ENCODE measurements at places on chromosomes 3 and 15. TPM values are rescaled to one million over a fixed set of nuclear protein-coding genes. Genes with fewer than 3 reads are reported as not detected.

The RETNLB gene
- total RNA-seq = not detected

The STAC gene
- total RNA-seq = 51.4 TPM

The RASL12 gene
- total RNA-seq = 21.5 TPM

The RAD51 gene
- total RNA-seq = 1.1 TPM

The SCAANT1 gene
- not detected for total RNA-seq

The PLS1 gene
- total RNA-seq = 23.9 TPM

The HRH1 gene
- total RNA-seq = 6.4 TPM

The GRAMD2A gene
- total RNA-seq = 29.3 TPM

The PPM1L gene
- 14.9 TPM for total RNA-seq

The AADACL2 gene
- total RNA-seq = 0.21 TPM

The C3orf52 gene
- 16.4 TPM for total RNA-seq

The CLRN1 gene
- total RNA-seq = not detected

The RNU6-1 gene
- total RNA-seq = not detected

The CD86 gene
- 29.5 TPM for total RNA-seq

DNA sequence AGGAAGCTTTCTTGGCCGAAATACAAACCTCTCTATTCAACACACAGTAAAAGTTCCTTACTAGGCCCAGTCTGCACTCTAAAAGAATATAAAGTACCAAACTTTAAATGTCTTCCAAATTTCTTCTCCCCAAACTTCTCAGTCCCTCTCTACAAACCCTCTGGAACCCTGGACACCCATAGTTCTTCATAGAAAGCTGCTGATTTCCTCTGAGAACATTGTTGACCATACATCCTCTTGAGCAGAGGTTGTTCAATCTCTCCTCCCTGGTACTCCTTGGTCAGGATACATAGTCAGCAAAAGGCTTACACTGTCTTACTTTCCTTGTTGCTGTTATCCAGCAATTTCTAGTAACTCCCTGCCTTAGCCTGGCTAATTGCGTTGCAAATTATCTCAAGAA, 3.1 kb upstream of the ACAP2 start:
- H3K4me3 ChIP-seq = no peak overlapping the region
- H3K27ac ChIP-seq = no peak overlapping the region
- H3K4me1 ChIP-seq = peaks cover 21% of the 10 kb centered on the region
- no peaks in the 10 kb centered on the region for H3K36me3 ChIP-seq

GRCh38 chr15:84666373-84666772, 8.4 kb upstream of the NMB start:
- H3K27me3 ChIP-seq = no peaks in the 10 kb centered on the region
- no peaks in the 10 kb centered on the region for H3K4me1 ChIP-seq
- DNase-seq = no peak
- no peak overlapping the region for H3K4me3 ChIP-seq

- H3K4me3 ChIP-seq = no peak overlapping the region
- H3K36me3 ChIP-seq = no peaks in the 10 kb centered on the region
- no peaks in the 10 kb centered on the region for H3K27me3 ChIP-seq
- no peak for DNase-seq
- H3K4me1 ChIP-seq = no peaks in the 10 kb centered on the region
- H3K27ac ChIP-seq = no peak overlapping the region
These were observed 22.7 kb downstream of the ATP6V1A start for GRCh38 chr3:113769551-113769950.

- H3K4me1 ChIP-seq = peaks cover 18% of the 10 kb centered on the region
- no peak for DNase-seq
- no peak overlapping the region for H3K27ac ChIP-seq
- H3K27me3 ChIP-seq = no peaks in the 10 kb centered on the region
- H3K36me3 ChIP-seq = no peaks in the 10 kb centered on the region
These were observed 84.6 kb upstream of the ARHGEF3 start for GRCh38 chr3:56886314-56886713.

GRCh38 chr15:33098094-33099058, 96.1 kb downstream of the FMN1 start:
- DNase-seq = no peak
- H3K4me1 ChIP-seq = no peaks in the 10 kb centered on the region
- H3K36me3 ChIP-seq = no peaks in the 10 kb centered on the region
- no peak overlapping the region for H3K27ac ChIP-seq
- H3K4me3 ChIP-seq = no peak overlapping the region

GRCh38 chr15:95872366-95872771, 458.1 kb upstream of the NR2F2 start:
- H3K27ac ChIP-seq = no peak overlapping the region
- H3K4me1 ChIP-seq = no peaks in the 10 kb centered on the region
- no peak overlapping the region for H3K4me3 ChIP-seq
- no peaks in the 10 kb centered on the region for H3K36me3 ChIP-seq

DNA sequence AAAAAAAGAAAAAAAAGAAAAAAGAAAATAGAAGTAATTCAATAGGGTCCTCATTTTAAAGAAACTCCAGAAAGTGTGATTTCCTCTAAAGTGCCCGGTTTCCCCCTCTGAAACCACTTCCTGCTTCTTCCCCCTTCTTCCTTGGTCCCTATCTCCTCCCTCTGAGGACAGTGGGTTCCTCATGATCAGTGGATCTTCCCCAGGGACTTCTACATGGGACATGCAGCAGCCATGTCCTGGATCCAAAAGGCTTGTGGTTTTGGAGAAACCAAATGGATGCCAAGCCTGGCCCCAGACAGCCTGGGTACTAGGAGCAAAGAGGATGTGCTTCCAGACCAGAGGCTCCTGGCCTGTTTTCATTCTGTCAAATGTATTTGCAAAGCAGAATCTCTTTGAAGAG, 26.6 kb upstream of the SMAD6 start:
- no peaks in the 10 kb centered on the region for H3K36me3 ChIP-seq
- no peak overlapping the region for H3K27ac ChIP-seq
- no peaks in the 10 kb centered on the region for H3K27me3 ChIP-seq

GRCh38 chr3:78634316-78634715, 1133.5 kb downstream of the ROBO1 start:
- H3K4me3 ChIP-seq = no peak overlapping the region
- no peak overlapping the region for H3K27ac ChIP-seq
- no peaks in the 10 kb centered on the region for H3K36me3 ChIP-seq
- H3K4me1 ChIP-seq = no peaks in the 10 kb centered on the region
- H3K27me3 ChIP-seq = no peaks in the 10 kb centered on the region

DNA sequence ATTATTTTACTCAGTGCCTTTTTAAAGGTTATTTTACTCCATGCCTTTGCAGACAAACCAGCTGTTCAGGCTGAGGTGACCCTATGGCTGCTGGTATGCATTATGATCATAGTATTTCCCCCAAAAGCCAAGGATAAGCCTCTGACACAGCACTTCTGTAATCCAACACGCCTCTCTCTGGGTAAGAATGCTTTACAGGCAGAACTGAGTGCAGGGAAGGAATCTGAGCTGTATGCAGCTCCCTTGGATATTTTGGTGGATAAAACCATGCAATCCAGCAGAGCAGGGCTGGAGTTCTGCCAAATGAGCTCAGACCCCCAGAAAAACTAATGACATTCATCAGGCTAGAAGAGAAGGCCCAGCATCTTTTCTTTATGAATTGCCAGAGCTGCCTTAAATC, 11.7 kb upstream of the MAP1A start:
- H3K4me3 ChIP-seq = no peak overlapping the region
- H3K27me3 ChIP-seq = no peaks in the 10 kb centered on the region
- no peaks in the 10 kb centered on the region for H3K36me3 ChIP-seq
- no peak overlapping the region for H3K27ac ChIP-seq
- peaks cover 8% of the 10 kb centered on the region for H3K4me1 ChIP-seq

DNA sequence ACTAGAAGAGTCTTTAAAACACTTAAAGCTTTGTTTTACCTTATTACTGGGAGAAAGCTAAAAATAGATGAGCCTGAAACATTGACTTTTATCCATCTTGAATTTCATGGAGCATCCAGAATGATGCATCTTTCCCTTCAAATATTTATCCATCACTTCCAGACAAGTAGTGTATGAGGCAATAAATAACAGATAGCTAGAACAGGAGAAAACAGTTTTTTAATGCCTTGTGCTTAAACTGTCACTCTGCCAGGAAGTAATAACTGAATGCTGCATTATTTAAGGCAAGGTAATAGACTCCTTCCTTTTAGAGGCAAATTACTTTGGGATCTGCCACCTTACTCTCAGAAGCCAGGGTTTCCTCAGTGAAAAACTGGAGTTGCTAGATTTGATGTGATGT, 225.8 kb upstream of the NAALADL2 start:
- no peaks in the 10 kb centered on the region for H3K4me1 ChIP-seq
- H3K27me3 ChIP-seq = no peaks in the 10 kb centered on the region
- no peak overlapping the region for H3K4me3 ChIP-seq
- no peak overlapping the region for H3K27ac ChIP-seq

- H3K27me3 ChIP-seq = no peaks in the 10 kb centered on the region
- no peak overlapping the region for H3K27ac ChIP-seq
- DNase-seq = no peak
- H3K4me3 ChIP-seq = no peak overlapping the region
- H3K4me1 ChIP-seq = peaks cover 20% of the 10 kb centered on the region
- no peaks in the 10 kb centered on the region for H3K36me3 ChIP-seq
These were observed 482.5 kb upstream of the TBL1XR1 start for GRCh38 chr3:177679568-177680471.

- no peak for DNase-seq
- H3K27ac ChIP-seq = no peak overlapping the region
- no peak overlapping the region for H3K4me3 ChIP-seq
- no peaks in the 10 kb centered on the region for H3K27me3 ChIP-seq
- no peaks in the 10 kb centered on the region for H3K36me3 ChIP-seq
These were observed 77.2 kb upstream of the AGBL1 start for GRCh38 chr15:86002444-86002843.

- DNase-seq = no peak
- no peak overlapping the region for H3K27ac ChIP-seq
- no peaks in the 10 kb centered on the region for H3K27me3 ChIP-seq
- no peaks in the 10 kb centered on the region for H3K4me1 ChIP-seq
These were observed 465.9 kb upstream of the TGFBR2 start for GRCh38 chr3:30140356-30141075.

DNA sequence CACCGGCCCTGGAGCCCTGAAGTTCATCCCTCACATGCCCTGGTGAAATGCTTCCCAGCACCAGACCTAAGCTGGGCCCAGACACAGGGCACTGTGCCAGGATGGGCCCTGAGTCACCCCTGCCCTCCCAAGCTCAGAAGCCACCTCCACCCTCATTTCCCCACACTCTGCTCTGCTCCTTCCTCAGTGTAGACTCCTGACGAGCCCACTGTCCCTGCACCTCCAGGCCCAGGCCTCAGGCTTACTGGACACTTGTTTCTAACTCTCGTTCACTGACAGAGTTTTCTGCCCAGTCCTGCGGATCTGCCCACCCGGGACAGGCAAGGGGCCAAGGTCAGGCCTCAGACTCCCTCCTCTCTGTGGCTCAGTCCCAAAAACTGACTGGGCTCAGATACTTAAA, 112.6 kb upstream of the RNF7 start:
- no peak overlapping the region for H3K27ac ChIP-seq
- H3K4me3 ChIP-seq = no peak overlapping the region
- DNase-seq = no peak
- no peaks in the 10 kb centered on the region for H3K4me1 ChIP-seq
- no peaks in the 10 kb centered on the region for H3K36me3 ChIP-seq

DNA sequence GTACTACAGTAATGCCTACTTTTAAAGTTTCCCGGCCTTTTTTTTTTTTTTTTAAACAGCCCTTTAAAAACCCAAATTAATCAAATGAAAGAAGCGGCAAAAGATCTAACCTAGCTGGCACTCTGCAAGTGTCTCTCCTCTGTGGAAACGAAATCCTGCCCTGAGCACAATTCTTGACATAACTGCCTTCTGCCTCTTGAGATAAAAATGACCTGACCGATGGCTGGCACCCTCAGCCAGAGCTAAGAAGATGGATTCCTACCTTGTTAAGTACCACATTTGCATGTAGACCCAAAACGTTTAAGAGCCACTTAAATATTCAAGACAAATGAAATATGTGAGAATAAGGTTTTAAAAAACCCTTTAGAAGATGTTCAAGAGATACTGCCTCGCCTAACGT, 16.6 kb upstream of the SLC12A8 start:
- H3K27me3 ChIP-seq = no peaks in the 10 kb centered on the region
- no peak overlapping the region for H3K27ac ChIP-seq
- H3K4me3 ChIP-seq = no peak overlapping the region
- no peaks in the 10 kb centered on the region for H3K4me1 ChIP-seq

DNA sequence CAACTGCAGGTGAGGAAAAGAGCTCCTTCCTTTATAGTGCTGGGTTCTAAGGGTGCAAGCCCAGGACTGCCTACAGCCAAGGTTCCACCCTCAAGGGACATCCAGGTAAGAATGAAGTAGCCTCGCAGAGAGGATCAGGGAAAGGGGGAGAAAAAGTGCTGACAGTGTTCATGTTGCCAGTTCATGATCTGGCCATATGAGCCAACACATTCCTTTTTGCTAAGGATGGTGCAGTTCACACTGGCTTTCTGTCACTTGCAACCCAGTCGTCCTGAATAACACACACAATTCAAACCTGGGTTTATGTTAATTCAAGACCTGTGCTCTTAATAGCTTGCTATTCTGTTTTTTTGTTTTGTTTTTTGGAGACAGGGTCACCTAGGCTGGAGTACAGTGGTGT, 9.0 kb downstream of the CLN6 start:
- no peak overlapping the region for H3K27ac ChIP-seq
- peaks cover 18% of the 10 kb centered on the region for H3K36me3 ChIP-seq
- H3K4me3 ChIP-seq = no peak overlapping the region

DNA sequence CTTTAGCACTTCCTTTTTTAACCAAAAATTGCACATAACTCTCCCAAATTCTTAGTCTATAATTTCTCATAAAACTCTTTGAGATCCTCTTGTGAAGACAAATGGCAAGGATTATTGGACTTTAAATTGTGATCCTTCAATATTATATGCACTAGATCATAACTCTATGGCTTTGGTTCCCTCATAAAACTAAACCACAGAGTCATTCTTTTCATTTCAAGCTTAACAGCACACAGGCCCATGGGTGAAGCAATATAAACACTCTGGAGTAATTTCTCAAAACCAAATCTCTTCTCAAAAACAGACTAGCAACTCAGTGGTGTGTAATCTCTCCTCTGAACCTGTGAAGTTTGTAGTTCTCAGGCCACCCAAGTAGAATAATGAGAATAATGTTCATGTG, 171.0 kb upstream of the NECTIN3 start:
- H3K4me3 ChIP-seq = no peak overlapping the region
- no peaks in the 10 kb centered on the region for H3K27me3 ChIP-seq
- no peak for DNase-seq
- H3K36me3 ChIP-seq = no peaks in the 10 kb centered on the region

- H3K4me3 ChIP-seq = no peak overlapping the region
- DNase-seq = no peak
- H3K27ac ChIP-seq = no peak overlapping the region
- H3K27me3 ChIP-seq = no peaks in the 10 kb centered on the region
- no peaks in the 10 kb centered on the region for H3K36me3 ChIP-seq
These were observed 74.0 kb downstream of the UBE2E2 start for GRCh38 chr3:23276913-23277658.

DNA sequence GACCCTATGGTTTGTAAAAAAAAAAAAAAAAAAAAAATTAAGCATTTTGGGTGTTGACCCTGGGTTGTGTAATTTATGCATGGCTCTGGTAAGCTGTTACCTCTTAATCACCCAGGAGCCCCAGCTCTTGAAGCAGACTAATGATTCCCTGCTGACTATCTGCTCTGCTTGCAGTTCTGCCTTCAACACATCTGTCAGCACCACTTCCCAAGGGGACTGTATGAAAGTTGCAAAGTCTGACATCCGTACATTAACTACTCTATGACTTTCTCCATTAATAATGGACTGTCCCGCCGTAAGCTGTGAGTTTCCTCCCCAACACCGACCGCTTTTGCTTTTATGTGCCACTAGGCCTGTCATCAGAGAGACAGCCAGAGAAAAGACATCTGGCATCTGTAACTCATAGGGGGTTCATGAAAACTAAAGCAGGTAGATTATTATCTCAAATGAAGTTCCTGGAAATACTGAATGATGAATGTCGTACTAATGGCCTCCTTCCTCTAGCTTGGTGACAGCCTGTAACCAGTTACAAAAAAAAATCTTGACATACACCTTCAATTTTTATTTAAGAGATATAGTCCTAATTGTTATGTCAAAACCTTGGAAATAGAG, 271.5 kb downstream of the IL5RA start:
- no peak overlapping the region for H3K4me3 ChIP-seq
- DNase-seq = no peak
- no peaks in the 10 kb centered on the region for H3K4me1 ChIP-seq
- H3K27ac ChIP-seq = no peak overlapping the region
